Nephron progenitor cell (in vitro differentiated cells): ENCODE measurements at places on chromosomes 6 and 20.

- no peak for DNase-seq
Measured at GRCh38 chr6:39059496-39060310, 11.1 kb downstream of the GLP1R start.

GRCh38 chr20:51562332-51563173 lies 20.0 kb upstream of the NFATC2 start:
- peak; percentile 71 for DNase-seq

DNA sequence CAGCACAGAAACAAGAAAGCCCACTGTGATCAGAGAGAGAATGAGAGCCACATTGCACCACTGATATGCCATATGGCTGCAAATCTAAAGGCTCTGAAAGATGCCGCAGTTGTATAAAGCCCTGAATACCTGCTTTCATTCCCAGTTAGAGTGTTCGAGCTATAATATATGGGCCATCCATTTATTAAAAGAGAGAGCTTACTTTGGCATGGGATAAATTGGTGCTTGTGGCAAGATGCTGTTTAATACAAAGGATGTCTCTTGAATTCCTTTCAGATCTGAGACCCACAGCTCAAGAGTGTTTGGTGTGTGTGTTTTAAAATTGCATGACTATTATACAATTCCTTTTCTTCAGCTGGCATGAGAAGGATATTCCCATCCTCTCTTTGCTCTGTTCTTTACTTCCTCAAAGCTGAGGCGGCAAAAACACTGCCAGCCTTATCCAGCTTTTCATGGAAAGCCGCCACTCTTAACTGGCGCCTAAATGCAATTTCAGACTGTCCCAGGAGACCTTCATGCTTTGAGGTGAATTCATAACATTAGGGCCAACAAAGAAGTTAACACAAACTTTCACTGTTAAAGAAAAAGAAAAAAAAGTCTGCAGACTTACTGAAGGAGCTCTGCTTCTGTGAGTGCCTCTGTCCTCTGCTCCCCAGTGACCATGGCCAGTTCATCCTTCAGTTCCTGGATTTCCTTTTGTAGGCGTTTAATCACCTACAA lies 147.6 kb downstream of the KIF6 start:
- DNase-seq = no peak

GRCh38 chr6:109488001-109488400 lies 5.0 kb upstream of the ZBTB24 start:
- DNase-seq = no peak

GRCh38 chr6:170278743-170279094 lies 12.2 kb downstream of the DLL1 start:
- DNase-seq = no peak

GRCh38 chr20:20360464-20360863 lies 7.4 kb upstream of the INSM1 start:
- DNase-seq = peak; percentile 57

GRCh38 chr6:89836639-89837222 lies 7.1 kb downstream of the CASP8AP2 start:
- no peak for DNase-seq

GRCh38 chr6:130742131-130742681 lies 85.0 kb upstream of the SMLR1 start:
- no peak for DNase-seq
